ENCODE measurements at places on chromosomes 1 and 21. TPM values are rescaled to one million over a fixed set of nuclear protein-coding genes. Genes with fewer than 3 reads are reported as not detected.

KCNT2 gene
- 8.4 TPM for total RNA-seq

ODR4 gene
- 5.5 TPM for total RNA-seq

- no peak overlapping the region for H3K27ac ChIP-seq
- no peak for DNase-seq
- H3K4me1 ChIP-seq = no peaks in the 10 kb centered on the region
- no peak overlapping the region for H3K4me3 ChIP-seq
- H3K36me3 ChIP-seq = no peaks in the 10 kb centered on the region
Measured at GRCh38 chr1:115476616-115477015, 138.6 kb upstream of the NGF start.

- H3K4me1 ChIP-seq = no peaks in the 10 kb centered on the region
- no peak for DNase-seq
- no peak overlapping the region for H3K27ac ChIP-seq
- no peaks in the 10 kb centered on the region for H3K36me3 ChIP-seq
- H3K27me3 ChIP-seq = no peaks in the 10 kb centered on the region
Measured at GRCh38 chr1:85447006-85447943, 17.7 kb downstream of the DDAH1 start.

DNA sequence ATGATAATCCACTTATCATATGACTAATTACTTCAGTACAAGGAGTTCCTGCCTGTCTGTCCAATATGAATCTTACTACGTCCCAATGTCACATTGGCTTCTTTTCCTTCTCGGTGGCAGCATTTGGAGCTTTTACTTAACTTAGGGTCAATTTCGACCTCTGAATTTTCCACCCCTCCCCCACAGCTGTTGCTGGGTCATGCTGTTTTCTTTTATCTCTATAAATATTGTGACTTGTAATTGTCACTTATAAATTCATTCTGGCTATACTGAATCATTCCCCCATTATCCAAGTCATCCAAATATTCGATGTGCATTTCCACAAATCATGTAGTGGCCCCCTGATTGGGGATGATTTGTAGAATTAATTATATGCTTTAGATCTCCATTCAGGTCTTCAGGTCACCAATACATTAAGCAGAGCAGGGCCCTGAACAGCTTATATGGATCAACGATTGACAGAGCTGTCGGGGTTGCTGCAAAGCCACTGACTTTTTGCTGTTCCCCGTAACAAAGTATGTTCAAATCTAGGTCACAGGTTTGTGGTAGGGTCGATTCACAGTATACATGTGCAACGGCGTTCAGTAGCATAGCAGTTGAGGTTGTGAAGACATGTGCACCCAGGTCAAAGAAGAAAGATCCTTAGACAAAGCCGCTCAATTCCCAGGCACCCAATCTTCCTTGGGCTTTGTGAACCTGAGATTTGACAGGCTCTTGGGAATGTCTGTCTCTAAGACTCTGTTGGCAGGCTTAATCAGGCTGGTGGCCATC, 18.3 kb upstream of the RNU1-4 start:
- peak; percentile 58 for DNase-seq
- peaks cover 7% of the 10 kb centered on the region for H3K4me1 ChIP-seq
- H3K27me3 ChIP-seq = no peaks in the 10 kb centered on the region
- H3K4me3 ChIP-seq = no peak overlapping the region
- no peaks in the 10 kb centered on the region for H3K36me3 ChIP-seq

GRCh38 chr1:61379693-61380092, 297.3 kb downstream of the NFIA start:
- H3K4me3 ChIP-seq = no peak overlapping the region
- no peak overlapping the region for H3K27ac ChIP-seq
- peaks cover 9% of the 10 kb centered on the region for H3K36me3 ChIP-seq
- no peaks in the 10 kb centered on the region for H3K4me1 ChIP-seq

DNA sequence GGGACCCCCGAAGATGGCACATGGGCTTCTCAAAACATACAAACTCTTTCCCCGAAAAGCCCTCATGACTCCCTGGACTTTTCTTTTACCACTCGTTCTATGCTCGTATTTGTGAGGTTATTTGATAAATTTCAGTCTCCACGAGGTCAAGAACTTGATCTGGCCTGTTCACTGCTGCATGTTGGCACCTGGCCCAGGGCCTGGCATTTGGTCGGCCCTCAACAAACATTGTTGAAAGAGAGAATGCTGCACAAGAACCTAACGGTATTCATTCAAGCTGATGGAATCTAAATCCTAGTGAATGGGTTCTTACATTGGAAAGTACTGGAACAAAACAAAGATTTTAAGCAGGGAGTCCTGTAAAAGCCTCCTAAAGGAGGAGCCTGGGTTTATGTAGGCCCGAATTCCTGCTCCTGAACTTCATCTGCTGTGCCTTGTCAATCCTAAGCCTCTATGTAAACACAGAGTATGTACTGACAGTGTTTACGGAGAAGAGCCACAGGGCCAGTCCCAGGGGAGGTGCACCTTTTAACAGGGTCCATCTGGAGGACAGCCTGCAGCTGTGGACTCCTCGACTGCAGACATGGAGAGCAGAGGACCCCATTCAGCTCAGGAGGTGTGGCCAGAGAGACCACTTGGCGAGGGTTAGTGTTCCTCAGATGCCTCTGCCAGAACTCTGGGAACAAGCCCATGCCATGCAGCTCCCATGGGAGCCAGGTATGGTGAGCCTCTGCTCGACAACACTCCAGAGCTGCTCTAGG, 46.9 kb downstream of the L1TD1 start:
- no peak overlapping the region for H3K27ac ChIP-seq
- no peaks in the 10 kb centered on the region for H3K27me3 ChIP-seq
- H3K36me3 ChIP-seq = no peaks in the 10 kb centered on the region
- H3K4me3 ChIP-seq = no peak overlapping the region
- no peak for DNase-seq

DNA sequence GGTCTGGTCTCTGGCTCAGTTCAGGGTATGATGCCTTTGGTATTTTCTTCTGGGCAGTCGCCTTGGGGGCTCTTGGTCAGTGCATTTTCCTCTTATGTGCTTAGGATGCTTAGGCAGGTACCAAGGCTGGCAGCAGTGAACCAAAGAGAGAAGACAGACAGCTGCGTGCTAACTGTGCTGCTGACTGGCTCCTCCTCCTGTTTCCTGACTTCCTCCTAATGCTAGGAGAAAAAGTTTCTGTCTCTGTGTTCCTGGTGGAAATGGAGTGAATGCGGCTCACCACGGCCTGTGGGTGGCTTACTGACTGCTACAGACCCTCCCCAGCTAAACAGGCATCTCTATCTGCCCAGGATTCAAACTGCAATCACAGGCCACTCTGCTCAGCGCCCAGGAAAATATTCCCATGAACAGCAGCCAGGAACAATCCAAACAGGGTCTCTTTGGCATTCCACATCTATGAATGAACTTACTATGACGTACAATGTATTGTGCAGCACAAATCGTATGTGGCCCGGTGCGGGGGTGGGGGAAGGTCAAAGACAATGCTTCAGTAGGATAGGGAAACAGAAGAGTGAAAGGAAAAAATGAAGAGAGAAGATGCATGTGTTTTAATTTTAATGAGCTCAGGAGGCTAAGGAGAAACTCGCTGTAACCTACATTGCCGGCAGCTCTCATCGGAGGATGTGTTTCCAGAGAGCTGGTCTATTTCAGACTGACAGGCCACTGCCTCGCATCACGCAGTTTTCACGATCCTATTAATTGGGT, 2.8 kb downstream of the ABCG1 start:
- no peaks in the 10 kb centered on the region for H3K27me3 ChIP-seq
- H3K4me3 ChIP-seq = no peak overlapping the region
- DNase-seq = no peak
- no peaks in the 10 kb centered on the region for H3K36me3 ChIP-seq

GRCh38 chr1:173779936-173780335, 44.5 kb upstream of the DARS2 start:
- no peak overlapping the region for H3K4me3 ChIP-seq
- DNase-seq = no peak
- peaks cover 44% of the 10 kb centered on the region for H3K36me3 ChIP-seq
- no peaks in the 10 kb centered on the region for H3K4me1 ChIP-seq
- H3K27me3 ChIP-seq = no peaks in the 10 kb centered on the region

DNA sequence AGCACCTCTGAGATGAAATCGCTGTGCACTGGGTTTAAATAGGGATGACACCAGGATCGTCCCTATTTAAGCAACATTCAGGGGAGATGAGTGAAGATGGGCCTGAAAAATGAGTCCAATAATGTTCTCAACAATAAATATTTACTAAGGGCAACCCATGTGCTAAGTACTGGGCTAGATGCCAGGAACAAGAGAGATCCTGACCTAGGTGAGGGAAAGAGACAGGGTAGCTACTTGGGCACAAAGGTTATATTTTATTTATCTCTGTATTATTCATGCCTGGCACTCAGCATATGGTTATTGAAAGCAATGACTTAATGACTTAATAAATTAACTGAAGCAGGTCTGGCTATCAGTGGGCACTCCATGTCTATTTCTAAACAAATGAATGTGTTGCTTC, 27.4 kb upstream of the AVPR1B start:
- no peaks in the 10 kb centered on the region for H3K36me3 ChIP-seq
- H3K27ac ChIP-seq = no peak overlapping the region
- no peak overlapping the region for H3K4me3 ChIP-seq
- no peaks in the 10 kb centered on the region for H3K4me1 ChIP-seq

- H3K4me1 ChIP-seq = peaks cover 30% of the 10 kb centered on the region
- H3K27ac ChIP-seq = no peak overlapping the region
- DNase-seq = no peak
- no peaks in the 10 kb centered on the region for H3K36me3 ChIP-seq
- H3K27me3 ChIP-seq = no peaks in the 10 kb centered on the region
Measured at GRCh38 chr21:29301691-29302090, 3.0 kb downstream of the BACH1 start.

DNA sequence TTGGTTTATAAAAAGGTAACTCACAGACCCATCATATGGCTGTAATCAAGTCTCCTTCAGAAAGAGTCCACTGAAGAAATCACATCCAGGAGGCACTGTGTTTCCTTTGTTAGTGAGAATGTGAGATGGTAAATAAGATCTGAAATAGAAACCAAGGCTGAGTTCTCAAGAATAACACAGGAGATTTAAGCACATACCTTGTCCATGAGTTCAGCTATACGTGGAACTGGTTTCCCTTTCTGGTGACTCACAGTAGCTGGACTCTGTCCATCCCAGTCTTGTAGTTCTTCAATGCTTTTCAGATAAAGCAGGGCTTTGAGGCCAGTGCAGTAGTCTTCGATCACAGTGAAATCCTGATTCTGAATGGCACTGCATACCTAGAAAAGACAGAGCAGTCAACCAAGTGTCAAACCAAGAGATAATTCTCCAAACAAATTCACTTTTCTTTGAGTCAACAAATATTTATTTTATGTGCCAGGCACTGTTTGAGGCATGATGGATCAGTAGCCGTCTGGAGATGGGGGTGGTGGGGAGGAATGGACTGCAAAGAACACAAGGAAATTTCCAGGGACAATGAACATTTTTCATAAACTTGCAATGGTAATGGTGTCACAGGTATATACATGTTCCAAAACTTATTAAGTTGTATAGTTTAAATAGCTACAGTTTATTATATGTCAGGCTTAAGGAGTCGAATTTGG, 471.4 kb downstream of the PTBP2 start:
- no peaks in the 10 kb centered on the region for H3K36me3 ChIP-seq
- H3K4me1 ChIP-seq = no peaks in the 10 kb centered on the region
- no peak overlapping the region for H3K27ac ChIP-seq
- H3K4me3 ChIP-seq = no peak overlapping the region
- H3K27me3 ChIP-seq = no peaks in the 10 kb centered on the region
- no peak for DNase-seq

DNA sequence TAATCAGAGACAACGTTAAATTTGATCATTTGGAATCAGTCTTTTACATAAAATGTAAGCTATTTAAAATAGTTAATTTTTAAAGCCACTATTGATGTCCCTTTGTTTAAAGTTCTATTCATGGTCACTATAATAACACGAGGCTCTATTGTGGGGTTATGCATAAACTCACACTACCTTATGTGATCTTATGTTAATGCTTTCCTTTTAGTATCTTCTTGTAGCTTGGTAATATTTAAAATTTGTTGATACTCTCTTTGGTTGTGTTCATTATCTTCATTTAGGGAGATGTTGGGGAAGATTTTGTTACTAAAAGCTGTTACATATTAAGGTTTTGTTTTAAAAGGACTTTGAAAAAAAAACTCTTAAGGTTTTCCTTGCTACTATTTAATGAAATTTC, 1.2 kb downstream of the B3GALT2 start:
- no peak overlapping the region for H3K27ac ChIP-seq
- H3K4me3 ChIP-seq = no peak overlapping the region
- H3K4me1 ChIP-seq = peaks cover 35% of the 10 kb centered on the region
- no peaks in the 10 kb centered on the region for H3K36me3 ChIP-seq
- no peaks in the 10 kb centered on the region for H3K27me3 ChIP-seq

- no peaks in the 10 kb centered on the region for H3K27me3 ChIP-seq
- H3K4me1 ChIP-seq = no peaks in the 10 kb centered on the region
- no peak overlapping the region for H3K4me3 ChIP-seq
- no peak overlapping the region for H3K27ac ChIP-seq
Measured at GRCh38 chr1:52268372-52268771, 97.6 kb downstream of the CC2D1B start.

DNA sequence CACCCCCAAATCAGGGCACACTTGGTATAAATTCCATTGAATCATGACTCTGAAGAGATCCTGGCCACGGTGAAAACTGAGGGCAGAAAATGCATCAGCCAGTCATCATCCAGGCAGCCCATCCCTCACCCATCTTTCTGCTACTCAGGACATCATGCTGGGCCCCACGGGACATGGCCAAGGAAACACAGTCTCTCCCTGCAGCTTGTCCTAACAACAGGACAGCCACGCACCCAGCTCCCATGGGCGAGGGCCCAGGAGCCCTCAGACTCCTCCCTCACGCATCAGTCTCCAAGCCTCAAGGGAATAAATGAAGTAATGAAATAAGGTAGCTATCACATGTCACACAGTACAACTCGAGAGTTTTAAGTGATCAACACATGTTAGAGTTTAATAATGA, 37.8 kb downstream of the ELK4 start:
- peak; percentile 52 for DNase-seq
- H3K4me1 ChIP-seq = peaks cover 11% of the 10 kb centered on the region
- H3K4me3 ChIP-seq = no peak overlapping the region
- no peak overlapping the region for H3K27ac ChIP-seq
- no peaks in the 10 kb centered on the region for H3K27me3 ChIP-seq

DNA sequence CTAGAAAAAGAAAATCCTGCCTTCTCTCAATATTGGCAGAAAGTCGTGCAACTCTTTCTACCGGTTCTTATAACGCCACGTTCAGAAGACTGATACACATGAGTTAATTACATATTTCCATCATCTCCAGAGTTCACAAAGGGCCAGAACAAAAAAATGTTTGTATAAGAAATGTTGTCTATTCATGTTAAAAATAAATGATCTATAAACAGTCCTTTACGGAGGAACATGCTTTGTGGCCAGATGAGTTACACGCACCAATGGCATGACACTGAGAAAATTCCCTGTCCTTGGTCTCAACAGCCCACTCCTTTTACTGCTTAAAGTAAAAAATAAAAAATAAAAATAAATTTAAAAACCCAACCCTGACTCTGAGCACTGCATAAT, 29.5 kb downstream of the C2CD2 start:
- H3K36me3 ChIP-seq = no peaks in the 10 kb centered on the region
- H3K4me1 ChIP-seq = peaks cover 35% of the 10 kb centered on the region
- H3K27me3 ChIP-seq = no peaks in the 10 kb centered on the region
- H3K27ac ChIP-seq = peak overlapping the region; percentile 92
- no peak for DNase-seq
